Nephron progenitor cell (in vitro differentiated cells): ENCODE measurements at places on chromosomes 1 and 21.

DNA sequence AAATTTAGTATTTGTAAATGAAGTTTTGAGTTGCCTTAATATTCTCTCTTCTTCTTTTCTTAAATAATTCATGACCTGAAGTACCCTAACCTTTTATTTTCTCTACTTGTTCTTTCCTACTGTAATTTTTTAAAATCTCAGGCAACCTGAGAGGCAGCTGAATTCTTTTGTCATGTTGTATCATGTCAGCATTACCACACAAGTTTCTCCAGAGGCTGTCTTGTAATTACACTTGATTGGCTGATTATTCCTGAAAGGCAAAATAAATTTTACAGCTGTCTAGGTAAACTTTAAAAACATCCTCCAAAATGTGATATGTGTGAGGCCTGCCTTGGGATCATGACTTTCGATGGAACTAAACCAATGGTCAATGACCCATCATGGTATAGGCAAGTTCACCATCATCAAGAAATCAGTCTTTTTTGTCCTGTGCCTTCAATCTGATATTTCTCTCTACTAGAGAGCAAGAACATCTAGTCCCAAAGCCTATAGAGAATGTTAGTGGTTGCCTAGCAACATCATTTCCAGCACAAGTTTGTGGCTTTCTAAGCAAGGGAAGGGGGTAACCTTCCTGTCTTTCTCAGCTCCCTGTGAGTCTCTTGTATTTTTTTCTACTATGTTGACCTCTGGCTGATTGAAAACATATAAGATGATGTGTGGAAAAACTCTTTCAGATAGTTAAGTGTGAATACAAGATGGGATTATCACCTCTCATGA lies 115.5 kb downstream of the GABPA start:
- DNase-seq = no peak

DNA sequence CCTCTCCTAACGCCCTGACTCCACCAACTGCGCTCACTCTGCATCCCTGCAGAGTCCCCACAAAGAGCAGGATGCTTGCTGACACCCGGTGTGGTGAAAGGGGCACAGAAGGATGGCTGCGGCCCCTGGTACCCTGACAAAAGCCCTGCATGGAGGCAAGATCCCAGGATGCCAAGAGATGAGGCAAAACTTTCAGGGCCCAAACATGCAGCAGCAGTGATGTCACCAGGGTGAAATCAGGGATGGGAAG lies 36.6 kb downstream of the SLC9A1 start:
- DNase-seq = no peak

- DNase-seq = no peak
Measured at GRCh38 chr1:70485624-70486023, 74.6 kb downstream of the CTH start.

GRCh38 chr1:228440761-228441500 lies 24.3 kb upstream of the TRIM17 start:
- DNase-seq = no peak

GRCh38 chr1:164131949-164132348 lies 427.0 kb upstream of the PBX1 start:
- no peak for DNase-seq

- DNase-seq = peak; percentile 3
Measured at GRCh38 chr1:227357171-227357926, 39.1 kb upstream of the CDC42BPA start.

DNA sequence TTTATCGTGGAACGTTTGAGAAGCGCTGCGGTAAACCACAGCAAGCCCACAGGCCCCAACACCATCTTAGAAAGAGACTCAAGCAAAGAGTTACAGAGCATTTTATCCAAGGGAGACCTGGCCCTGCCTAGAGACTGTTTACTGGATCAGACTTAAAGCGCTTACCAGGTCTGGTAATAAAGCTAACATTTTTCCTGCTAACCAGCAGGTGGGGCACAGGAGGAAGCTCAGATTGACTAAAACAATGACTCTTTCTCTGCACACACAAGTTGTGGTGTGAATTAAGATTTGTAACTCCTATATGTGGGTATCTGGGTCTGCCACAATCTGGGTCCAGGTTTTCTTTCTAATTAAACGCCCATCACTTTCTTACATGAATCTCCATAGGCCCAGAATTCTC lies 136.5 kb upstream of the ETS2 start:
- DNase-seq = no peak

- no peak for DNase-seq
Measured at GRCh38 chr1:2501820-2502119, 24.6 kb downstream of the PANK4 start.

- DNase-seq = no peak
Measured at GRCh38 chr1:184056921-184057555, 5.5 kb downstream of the TSEN15 start.

DNA sequence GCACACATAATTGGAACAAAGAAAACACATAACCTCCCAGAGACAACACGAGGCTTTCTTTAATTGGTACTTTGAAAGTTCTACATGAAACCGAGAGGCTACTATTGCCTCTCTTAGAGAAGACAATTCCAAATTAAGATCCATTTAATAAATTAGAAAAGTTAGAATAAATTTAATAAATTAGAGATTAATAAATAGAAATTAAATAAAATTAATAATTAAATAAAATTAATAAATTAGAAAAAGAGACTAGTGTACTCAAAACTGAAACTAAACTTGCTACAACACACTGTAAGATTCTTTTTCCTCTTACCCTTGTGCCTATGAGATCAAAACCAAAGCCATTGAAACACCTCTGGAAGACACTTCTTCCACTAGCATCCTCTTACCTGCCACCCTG lies 199.0 kb downstream of the URB2 start:
- no peak for DNase-seq

DNA sequence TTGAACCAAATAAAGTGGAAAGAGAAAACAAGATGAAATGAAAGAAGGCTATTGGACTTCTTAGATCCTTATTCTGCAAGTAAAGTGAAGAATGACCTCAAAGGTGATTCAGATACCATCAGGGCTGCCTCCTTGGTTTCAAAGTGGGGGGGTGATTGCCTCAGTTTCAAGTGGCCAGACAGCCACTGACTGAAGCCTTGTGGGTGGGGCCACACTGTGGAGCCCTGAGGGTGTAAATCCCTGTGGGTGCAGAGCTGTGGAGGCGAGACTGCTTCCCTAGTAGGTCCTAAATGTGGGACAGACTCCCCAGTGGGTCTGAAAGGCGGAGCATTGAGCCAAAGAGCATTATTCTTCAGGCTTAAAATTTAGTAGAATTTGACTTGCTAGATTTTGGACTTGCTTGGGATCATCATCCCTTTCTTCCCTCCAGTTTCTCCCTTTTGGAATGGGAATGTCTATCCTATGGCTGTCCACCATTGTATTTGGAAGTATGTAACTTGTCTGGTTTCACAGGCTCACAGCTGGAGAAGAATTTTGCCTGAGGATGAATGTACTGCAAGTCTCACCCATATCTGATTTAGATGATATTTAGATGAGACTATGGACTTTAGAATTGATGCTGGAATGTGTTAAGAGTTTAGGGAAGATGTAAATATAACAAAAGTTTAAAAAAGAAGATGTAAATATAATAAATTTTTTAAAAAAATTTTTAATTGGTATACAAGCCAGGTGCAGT lies 71.6 kb upstream of the SOX13 start:
- DNase-seq = no peak

- DNase-seq = no peak
Measured at GRCh38 chr1:216212826-216213225, 210.4 kb downstream of the USH2A start.

GRCh38 chr1:38741341-38741740 lies 118.2 kb downstream of the RRAGC start:
- DNase-seq = no peak

DNA sequence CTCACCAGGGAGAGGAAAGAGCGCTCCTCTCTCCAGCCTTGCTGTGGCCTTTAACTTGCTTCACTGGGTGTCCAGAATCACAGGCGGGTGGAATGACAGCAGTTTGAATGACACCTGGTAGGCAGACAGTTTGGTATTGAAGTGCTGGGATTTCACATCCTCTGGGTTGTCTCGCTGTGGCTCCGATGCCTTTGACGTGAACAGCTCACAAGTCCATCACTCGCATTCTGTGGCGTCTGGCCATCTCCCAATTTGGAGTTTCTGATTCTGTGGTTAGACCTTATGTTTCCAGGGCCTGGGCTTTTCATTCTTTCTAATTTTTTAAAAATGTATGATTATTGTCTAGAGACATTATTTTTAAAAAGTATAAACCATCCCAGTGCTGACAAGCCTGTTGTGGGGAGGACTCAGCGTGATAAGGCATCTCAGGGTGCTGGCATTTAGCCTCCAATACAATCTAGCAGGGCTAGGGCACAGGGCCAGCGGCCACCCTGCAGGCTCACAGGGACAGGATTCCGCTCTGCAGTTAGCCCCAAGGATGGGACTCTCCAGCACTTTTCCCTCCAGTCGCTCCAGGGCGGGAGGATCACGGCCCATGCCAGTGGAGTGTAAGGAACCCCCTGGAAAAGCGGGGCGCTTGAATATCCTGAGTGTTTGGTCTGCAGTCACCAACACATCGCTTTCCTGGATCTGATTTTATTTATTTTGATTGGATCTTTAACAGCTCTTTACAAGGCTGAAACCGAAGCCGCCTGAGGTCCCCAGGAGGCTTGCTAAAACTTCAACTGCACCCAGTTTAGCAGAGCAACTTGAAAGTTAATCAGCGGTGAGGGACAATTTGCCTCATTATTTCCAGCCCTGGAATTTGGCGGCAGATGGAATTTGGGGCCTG lies 178.3 kb downstream of the TRABD2B start:
- DNase-seq = no peak

DNA sequence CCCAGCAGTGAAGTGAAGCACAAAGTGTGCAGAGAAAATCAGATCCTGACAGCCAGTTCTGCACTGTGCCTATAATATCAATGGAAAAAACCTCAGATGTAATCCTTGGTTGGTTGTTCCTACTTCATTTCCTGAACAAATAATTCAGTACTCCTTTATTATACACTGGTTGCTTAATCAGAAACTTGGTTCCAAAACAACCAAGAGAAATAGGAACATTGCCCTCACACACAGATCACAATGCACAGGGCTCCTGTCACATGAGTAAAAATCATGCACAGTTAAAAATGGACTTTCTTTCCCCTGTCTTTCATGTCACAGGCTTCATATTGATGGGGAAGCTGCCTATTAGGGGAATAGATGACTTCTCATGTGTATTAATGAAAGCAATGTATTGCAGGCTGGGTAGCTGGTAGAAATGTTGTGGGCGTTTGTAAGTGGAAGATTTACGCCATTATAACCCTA lies 9.7 kb downstream of the DNASE2B start:
- DNase-seq = no peak

DNA sequence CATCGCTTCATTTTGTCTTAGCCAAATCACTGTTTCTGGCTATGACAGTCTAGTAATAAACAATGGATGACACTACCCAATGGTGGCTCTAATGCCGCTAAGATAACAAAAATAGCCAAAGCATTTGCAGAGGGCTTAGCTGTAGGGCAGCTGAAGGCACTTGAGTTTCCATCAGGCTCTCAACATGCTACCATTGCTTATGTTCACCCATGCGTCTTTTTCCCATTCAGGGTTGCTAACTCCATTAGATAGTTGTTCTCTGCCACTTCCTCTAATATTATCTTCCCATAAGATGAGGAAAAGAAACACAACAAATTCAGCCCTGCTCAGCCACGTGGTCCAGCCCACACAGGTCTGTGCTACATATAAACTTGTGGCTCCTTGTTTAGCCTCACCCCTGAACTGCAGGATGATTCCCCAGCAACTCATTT lies 159.6 kb downstream of the TOMM20 start:
- DNase-seq = no peak

- no peak for DNase-seq
Measured at GRCh38 chr1:160853014-160853413, 9.7 kb downstream of the CD244 start.

GRCh38 chr1:11528611-11529261 lies 49.8 kb downstream of the DISP3 start:
- no peak for DNase-seq

DNA sequence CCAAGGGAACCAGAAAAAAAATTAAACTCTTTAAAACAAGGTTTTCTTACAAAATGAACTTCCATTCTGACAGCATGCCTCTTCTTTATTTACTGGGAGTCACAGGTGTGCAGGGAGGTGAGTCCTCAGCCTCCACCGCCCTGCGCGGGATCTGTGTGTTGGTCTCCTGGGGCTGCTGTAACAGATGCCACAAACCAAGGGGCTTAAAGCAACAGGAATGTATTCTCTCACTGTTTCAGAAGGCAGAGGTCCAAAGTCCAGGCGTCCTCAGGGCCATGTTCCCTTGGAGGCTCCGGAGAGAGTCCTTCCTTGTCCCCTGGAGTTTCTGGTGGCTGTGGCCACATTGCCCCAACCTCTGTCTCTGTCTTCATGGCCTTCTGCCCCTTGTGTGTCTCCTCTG lies 123.6 kb upstream of the C1orf174 start:
- DNase-seq = no peak

DNA sequence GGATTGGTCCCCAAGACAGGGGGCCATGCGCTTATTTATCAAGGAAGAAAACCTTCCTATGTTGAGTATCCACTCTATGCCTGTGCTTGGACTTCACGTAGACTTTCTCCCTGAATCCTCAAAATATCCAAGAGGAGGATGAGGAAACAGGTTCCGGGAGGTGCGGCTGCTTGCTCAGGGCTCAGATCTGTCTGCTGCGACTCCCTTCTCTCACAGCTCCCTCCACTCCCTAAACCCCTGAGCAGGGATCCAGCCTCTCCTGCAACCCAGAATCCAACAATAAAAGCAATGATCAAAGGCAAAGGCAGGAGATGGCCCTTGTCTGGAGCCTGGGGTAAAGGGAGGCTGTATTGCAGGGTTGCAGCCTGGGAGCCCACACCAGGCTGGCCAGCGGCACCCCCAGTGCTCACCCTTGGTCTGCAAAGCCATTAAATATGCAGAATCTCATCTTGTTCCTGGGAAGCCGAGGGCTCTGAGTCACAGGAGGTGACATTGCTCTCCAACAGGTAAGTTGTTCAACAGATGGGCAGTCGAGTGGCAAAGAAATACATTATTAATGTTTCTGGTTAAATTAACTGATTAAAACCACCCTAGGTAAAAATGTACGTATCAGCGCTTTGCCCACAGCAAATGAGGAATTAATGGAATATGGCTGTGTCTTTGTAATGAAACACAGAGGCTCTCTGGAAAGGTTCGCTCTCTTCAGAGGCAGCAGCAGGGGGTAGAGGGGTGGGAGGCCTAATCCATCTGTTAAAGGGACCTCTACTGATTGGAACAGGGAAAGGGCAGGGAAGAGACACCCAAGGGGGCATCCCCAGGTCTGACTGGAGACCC lies 111.5 kb downstream of the GRIK3 start:
- no peak for DNase-seq

GRCh38 chr1:246246430-246246829 lies 260.6 kb downstream of the SMYD3 start:
- DNase-seq = no peak

DNA sequence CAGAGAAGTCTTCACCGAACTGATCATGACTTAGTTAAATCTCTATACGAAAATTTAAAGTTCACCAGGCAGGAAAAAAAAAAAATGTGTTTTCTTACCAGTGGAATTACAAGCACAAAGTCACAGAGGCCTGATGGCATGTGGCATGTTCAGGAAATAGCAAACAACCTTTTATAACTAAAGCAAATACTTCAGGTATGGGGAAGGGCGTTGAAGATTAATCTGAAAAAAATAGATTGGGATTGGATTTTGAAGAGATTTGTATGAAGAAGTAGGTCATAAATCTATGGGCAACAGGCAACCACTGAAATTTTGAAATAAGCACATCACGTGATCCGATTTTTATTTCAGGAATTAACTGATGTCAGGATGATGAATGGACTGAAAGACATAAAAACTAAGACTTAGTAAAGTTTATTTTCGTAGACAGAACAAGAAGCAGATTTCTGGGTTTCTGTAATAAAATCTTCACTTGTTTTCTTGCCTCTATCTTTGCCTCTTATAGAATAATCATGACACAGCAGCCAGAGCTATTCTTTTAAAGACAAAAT lies 295.9 kb upstream of the ADGRL4 start:
- no peak for DNase-seq

GRCh38 chr1:92623187-92623778 lies 136.6 kb upstream of the GFI1 start:
- DNase-seq = no peak
